ENCODE measurements at places on chromosomes 12 and 14.

DNA sequence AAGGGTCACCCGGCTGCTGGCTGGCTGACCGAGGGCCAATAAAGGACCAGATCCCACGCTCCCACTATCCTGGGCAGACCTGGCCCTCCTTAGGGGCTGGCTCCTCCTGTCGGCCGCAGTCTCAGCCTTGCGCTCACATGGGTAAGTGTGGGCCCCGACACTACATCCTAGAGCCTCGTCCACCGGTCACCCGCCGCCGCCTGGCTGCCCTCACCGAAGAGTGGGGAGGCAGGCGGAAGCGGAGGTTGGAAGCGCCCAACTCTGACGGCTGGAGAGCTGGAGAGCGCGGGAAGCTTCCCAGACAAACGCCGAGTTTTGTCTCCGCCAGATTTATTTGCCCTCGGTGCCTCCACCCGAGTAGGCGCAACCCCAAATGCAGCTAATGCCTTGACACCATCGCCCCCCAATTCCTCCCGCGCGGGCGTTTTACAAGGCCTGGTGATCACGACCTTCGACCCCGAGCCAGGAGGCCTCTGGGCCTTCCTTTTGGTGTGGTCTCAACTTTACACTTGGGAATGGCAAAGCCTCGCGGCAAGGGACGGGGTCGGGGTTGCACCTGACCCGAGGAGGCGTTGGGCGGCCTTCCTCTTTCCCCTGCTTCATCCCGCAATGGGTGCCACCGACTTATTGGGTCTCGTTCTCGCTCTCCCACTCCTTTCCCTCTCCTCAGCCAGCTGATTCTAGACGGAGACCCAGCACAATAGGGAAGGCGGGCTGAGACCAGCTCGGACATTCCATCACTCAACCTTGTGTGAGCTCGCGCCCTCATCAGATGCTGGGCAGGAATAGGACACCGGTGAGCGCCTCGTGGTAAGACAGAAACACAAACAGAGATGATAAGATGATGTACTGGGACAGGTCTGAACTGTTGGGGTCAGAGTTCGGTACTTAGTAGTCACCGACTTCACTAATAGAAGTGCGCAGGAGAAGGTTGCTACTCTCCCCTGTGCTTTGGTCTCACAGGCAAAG is 78.3 kb upstream of the ANO4 start:
- DNase-seq: no peak

DNA sequence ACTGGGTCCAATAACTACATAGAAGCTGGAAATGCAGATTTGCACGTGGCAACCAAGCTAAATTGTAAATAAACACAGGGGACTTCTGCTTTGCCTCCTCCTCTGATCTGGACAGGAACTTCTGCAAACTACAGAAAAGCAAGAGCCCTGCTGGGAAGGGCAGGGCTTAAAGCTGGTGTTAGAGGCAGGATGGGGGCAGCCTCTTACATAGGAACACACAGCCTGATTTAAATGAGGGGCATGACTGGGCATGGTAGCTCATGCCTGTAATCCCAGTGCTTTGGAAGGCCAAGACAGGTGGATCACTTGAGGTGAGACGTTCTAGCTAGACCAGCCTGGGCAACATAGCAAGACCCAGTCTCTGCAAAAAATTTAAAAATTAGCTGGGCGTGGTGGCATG is 46.7 kb downstream of the ERH start:
- no peak for DNase-seq

DNA sequence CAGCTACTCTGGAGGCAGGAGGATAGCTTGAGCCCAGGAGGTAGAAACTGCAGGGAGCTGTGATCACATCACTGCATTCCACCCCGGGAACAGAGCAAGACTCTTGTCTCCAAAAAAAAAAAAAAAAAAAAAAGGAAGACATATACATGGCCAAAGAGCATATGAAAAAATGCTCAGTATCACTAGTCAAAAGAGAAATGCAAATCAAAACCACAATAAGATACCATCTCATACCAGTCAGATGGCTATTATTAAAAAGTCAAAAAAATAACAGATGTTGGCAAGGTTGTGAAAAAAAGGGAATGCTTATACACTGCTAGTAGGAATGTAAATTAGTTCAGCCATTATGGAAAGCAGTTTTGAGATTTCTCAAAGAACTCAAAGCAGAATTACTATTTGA is 174.8 kb upstream of the ATF7IP start:
- DNase-seq: peak; percentile 9

- no peak for DNase-seq
Measured at GRCh38 chr12:132818562-132818961, 10.1 kb downstream of the GOLGA3 start.

DNA sequence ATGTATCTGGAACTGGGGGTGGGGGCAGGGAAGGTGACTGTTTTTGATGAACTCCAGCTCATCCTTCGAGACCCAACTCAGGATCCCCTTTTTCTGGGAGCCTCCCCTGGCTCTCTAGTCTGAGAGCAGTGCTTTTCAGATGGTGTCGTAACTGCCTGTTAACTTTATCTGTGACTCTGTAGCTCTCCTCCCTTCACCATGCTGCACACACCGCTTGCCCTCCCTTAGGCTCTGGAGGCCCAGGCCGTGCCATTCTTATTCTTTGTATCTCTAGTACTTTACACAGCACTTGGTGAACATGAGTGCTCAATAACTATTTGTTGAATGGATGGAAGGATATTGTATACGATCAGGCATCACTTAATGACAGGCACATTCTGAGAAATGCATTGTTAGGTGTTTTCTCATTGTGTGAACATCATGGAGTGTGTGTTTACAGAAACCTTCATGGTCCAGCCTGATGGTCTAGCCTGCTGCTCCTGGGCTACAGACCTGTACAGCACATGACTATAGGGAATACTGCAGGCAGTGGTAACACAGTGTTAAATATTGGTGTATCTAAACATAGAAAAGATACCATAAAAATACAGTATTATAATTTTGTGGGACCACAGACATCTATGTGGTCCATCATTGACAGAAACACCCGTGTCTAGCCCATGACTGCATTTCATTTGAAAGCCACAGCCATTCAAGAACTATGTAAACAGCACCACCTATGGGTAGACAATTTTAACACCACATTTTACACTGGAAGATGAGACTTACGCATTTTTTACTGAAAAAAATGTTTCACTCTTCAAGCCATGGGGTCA is 91.8 kb downstream of the EML1 start:
- peak; percentile 58 for DNase-seq
